ENCODE measurements at places on chromosomes 7 and 10.

DNA sequence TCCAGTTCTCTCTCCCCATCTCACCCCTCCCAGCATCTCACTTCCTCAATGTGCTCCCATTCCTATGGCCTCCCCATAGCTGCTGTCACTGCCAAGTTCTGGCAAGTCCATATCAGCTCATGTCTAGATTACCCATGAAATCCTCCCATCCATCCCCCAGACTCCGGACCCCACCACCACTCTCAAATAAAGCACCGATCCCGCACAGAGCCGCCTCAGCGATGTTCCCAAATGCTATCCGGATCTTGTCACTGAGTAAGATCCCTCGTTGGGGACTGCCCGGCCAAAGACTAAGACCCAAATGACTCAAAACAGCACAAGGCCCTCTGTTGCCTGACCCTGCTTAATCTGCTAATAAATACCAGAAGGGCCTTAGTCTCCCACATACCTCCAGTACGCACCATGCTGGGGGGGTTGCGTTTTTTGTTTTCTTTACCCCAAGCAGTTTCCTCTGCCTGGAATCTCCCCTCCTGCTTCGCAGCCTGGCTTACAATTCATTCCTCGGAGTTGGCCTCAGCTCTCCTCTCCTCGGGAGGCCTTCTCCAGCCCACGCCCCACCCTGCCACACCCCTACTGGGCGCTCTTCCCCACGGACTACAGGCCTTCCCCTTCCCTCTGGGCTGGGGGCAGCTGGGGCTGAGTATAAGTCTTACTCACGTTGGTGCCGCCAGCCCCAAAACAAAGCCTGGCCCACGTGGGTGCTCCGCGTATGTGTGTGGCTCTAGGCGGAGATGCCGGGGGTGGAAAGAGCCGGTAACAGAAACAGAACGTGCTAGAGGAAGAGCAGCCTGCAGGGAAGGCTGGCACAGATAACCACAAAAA is 1.8 kb upstream of the DUSP5 start:
- DNase-seq, result no peak

GRCh38 chr7:18495412-18496340 is at the start of gene HDAC9:
HDAC9 (plus strand) TSS chr7:18495749; CDS start chr7:18496303, 554 bp downstream.
- DNase-seq, result peak; percentile 18

DNA sequence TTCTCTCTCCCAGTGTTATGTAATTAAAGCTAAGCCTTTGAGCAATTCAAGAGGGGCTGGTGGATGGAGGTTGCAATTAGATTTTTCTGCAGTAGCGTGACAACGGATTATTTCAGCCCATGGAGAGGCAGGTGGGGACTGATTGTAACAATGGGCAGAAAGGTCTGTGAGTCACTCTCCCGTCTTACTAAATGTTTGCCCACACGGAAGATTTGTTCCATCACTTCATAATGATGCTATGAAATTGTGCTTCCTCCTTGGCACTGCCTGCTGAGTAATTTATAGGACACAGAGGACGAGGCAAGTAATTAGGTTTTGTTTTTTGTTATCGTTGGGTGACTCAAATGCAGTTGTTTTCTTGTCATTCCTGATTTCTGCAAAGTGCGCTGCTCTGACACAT is 594.5 kb upstream of the DPP6 start:
- no peak for DNase-seq

DNA sequence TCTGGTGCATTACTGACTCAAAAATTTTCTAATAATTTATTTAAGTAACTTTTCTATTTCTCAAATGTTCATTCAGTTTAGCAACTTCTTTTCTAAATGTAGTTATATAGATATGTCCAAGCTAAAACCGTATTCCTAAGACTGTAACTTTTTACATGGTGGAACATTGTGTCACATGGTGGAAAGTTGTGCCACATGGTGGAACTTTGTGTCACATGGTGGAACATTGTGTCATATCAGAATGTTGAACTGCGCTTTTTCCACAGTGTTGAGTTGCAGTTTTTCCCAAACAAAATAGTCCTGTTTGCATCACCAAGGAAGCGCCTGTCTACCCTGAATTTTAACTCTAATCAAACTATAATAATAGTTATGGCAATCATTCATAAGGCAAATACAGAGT is 109.3 kb downstream of the ANKRD30A start:
- no peak for DNase-seq

- no peak for DNase-seq
Observed at GRCh38 chr10:59227136-59227673, 50.8 kb downstream of the PHYHIPL start.

DNA sequence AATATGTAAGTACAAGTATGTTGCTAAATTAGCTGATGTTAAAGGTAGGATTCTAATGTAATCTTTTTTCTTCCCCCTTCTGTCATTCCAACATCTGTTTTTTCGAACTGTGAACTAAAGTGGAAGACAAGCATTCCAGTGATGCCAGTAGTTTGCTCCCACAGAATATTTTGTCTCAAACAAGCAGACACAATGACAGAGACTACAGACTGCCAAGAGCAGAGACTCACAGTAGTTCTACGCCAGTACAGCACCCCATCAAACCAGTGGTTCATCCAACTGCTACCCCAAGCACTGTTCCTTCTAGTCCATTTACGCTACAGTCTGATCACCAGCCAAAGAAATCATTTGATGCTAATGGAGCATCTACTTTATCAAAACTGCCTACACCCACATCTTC is 62.7 kb downstream of the WAC start:
- DNase-seq, result no peak

DNA sequence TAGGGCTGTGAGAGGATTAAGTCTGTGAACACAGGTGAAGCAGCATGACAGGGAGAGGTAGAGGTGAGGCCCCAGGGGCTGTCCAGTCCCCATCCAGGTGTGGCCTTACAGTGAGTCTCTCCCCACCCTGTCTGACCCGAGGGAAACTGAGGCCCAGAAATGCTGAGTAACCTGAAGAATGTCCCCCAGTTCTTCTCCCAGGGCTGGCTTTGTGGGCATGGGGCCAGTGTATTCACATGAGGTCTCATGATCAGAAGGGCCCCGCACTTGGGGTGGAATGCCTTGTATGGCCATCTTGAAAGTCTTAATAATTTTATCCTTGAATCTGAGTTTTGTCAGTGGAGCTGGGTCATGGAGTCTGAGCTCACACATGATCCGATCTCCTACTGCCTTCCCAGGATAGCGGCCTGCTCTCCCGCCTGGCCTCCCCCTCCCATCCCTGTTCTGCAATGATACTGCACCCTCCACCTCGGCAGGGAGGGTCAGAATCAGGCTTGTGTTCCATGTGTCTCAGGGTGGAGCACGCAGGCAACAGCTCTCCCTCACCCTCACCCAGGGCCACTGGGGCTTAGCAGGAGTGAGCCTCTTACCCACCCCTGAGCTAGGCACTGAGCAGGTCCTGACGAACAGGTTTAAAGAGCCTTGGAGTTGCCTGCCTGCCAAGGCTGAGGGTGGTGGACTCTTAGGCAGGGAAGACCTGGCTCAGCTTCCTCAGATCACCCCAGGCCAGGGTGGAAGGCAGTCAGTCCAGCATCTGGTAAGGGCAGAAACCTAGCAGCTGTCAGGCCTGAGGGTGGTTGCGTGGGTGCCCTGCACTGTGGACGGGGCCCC is 41.4 kb upstream of the NPFFR1 start:
- DNase-seq, result no peak

DNA sequence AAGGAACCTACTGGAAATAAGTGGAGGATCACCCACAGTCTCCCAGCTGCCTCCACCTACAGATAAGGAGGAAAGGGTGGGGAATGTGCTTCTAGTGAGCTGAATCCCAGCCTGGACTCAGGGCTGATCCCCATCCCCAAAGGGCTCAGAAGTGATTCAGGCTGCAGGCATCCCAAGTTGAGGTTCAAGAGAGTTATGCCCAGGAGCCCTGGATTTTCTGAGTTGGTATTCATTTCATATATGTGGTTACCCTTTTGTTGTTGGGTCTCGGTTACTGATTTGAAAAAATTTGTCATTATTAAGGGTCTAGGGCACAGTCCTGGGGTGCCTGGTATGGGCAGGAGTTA is 30.0 kb upstream of the SRGN start:
- no peak for DNase-seq

- DNase-seq, result no peak
Observed at GRCh38 chr10:105843786-105844185, 1202.7 kb downstream of the SORCS3 start.

- no peak for DNase-seq
Observed at GRCh38 chr10:131071721-131072120, 239.8 kb downstream of the TCERG1L start.

DNA sequence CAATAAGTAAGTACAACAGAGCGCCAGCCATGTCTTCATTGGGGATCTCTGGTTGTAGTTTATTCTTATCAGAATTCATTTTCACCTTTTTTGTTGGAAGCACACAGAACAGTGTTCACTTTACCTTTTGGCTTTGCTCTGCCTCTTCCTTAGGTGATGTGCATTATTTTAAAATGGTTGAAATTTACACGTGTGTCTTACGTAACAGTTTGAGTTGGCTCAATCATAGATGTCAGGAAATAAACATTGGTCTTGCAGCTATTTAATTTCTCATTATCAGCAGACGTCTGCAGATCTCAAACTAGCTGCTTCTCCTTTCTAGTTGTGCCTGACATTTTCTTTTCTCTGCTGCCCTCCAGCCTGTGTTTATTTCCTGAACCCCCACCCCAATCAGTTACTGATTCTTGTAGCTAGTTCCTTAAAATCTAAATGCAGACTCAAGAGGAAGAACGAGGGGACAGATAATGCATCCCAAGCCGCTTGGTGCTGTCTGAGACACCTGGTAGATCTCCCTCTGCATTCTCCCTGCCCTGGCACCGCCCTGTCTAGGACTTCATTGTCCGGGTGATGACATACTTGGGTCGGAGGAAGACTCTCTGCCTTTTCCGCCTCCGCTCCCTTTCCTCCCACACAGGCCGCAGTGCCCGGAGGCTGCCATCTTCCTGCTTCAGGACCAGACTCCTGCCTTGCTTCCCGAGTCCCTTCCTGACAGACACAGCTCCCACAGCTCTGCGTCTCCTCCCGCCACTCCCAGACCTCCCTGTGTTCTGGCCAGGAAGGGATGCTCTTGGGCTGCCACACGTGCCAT is 108.2 kb downstream of the ANKRD61 start:
- no peak for DNase-seq

DNA sequence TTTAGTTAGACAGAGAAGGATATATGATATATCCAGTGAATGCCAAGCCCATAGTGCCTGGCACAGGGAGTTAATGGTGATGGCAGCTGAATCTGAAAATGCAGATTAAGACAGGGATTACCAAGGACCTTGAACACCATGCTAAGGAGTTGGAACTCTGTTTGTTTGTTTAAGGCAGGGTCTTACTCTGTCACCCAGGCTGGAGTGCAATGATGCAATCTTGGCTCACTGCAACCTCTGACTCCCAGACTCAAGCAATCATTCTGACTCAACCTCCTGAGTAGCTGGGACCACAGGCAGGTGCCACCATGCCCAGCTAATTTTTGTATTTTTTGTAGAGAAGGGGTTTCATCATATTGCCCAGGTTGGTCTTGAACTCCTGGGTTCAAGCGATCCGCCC is 1.6 kb downstream of the AKR1D1 start:
- no peak for DNase-seq

- no peak for DNase-seq
Observed at GRCh38 chr7:112080441-112080840, 125.8 kb downstream of the DOCK4 start.

GRCh38 chr7:134339475-134339874 is 22.7 kb upstream of the SLC35B4 start:
- DNase-seq, result no peak

- DNase-seq, result no peak
Observed at GRCh38 chr7:92360387-92360786, 86.9 kb upstream of the GATAD1 start.

DNA sequence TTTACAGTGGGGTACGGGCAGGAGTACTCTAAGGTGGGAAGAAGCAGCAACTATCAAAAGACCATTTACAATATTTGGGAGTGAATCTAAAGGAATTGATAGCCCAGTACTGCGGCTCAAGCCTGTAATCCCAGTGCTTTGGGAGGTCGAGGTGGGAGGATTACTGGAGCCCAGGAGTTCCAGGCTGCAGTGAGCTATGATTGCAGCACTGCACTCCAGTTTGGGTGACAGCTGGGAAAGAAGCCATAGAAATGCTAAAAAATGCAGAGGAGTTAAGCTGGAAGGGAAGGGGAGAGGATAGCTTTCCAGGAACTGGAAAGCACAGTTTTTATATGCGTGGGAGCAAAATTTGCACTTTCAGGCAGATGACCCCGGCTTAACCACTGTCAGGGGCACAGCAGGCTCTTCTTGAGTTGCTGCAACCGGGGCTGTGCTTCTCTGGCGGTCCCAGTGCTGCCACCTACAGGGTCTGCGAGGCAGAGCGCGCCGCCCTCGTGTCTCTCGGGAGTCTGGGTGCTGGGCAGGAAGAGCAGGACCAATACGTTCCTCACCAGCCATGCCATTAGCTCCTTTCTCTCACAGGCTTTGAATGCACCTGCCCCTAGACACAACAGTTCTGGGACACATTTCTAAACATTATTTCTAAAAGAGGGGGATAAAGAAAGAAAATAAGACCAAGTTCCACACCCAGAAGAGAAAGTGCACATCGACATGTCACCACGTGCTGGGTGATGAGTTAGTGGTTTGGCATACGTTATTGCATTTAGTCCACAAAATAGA is 10.1 kb upstream of the BMPER start:
- peak; percentile 80 for DNase-seq
